ENCODE measurements at places on chromosomes 5 and 9. TPM values are rescaled to one million over a fixed set of nuclear protein-coding genes. Genes with fewer than 3 reads are reported as not detected.

Gene FEM1C
- 18.9 TPM for total RNA-seq

Gene MELK
- total RNA-seq, result 16.0 TPM

Gene ERP44
- 20.1 TPM for total RNA-seq

Gene OR13C9
- not detected for total RNA-seq

Gene CTSL
- 117 TPM for total RNA-seq

Gene SMIM33
- total RNA-seq, result not detected

Gene TMEM174
- not detected for total RNA-seq

Gene APC
- 31.5 TPM for total RNA-seq

Gene PCDHA6
- 0.27 TPM for total RNA-seq

Gene GDA
- 0.04 TPM for total RNA-seq

Gene SAXO1
- under 0.01 TPM for total RNA-seq

Gene SAPCD2
- total RNA-seq, result 5.3 TPM

Gene DOCK8
- 3.8 TPM for total RNA-seq

Gene PROB1
- total RNA-seq, result 3.6 TPM

Gene ORM2
- total RNA-seq, result not detected

Gene CYSRT1
- total RNA-seq, result 3.8 TPM

Gene CDH12
- total RNA-seq, result not detected

Gene PRDM9
- not detected for total RNA-seq

Gene IGFBPL1
- 2.5 TPM for total RNA-seq
